ENCODE measurements at places on chromosomes 4 and X.

GRCh38 chr4:100289530-100289888, 99.2 kb upstream of the DDIT4L start:
- no peak for DNase-seq

DNA sequence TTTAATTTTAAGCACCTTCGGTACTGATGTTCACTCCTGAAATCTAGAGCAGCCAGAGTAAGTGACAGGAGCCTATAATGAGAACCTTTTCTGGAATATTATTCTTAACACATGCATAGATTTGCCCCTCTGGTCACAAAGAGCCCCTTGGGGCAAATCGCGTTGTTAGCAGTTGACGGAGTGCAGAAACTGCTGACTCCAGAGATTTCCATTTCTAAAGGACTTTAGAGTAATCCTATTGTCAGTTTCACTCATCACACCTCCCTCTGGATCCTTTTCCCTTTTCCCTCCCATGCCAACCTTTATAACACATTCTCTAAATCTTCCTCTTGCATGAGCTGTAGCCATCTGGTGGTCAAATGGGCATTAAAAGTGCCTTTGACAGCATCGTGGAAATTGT, 264.9 kb upstream of the PRPS2 start:
- no peak for DNase-seq

DNA sequence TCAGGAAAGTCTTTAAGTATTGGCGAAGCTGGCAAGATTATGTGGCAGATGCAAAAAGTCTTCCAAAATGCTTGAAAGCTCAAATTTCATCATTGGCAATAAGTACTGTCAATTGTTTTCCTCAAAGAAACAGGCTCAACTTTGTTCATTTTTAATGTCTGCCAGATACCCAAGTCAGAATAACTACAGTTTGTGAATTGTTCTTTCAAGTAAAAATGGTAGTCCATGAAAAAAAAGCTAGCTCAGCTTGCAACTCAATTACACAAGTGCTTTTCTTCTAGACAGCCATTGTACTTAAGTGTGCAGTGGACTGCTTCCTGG, 70.5 kb downstream of the AFF1 start:
- DNase-seq: no peak

GRCh38 chrX:16839219-16839851, 30.8 kb downstream of the RBBP7 start:
- DNase-seq: no peak

GRCh38 chrX:65758505-65758904, 91.1 kb downstream of the MSN start:
- no peak for DNase-seq

- DNase-seq: no peak
Measured at GRCh38 chr4:129676934-129677333, 581.0 kb downstream of the C4orf33 start.

DNA sequence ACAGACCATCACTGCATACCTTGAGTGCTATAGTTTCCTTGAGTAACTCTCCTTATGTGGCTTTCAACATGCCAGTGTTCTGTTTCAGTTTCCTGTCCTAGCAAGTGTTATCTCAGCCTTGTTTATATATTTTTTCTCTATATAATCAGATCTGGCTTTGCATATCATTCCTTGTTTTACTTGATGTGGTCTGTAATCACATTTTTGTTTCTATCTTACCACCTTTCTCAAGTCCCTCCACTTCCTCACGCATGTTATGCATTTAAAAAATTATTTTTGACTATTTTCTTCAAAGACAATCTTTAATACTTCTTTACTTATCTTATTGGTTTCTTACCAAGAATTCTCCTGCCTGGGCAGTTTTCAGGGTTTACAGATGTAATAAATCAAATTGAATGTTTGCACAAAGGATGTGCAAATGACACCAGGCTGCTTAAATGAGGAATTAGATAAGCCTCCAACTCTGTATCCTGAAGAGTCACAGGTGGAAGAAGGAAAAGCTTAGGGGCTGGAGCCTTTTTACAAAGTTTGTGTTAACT, 351.2 kb downstream of the BMPR1B start:
- DNase-seq: no peak

DNA sequence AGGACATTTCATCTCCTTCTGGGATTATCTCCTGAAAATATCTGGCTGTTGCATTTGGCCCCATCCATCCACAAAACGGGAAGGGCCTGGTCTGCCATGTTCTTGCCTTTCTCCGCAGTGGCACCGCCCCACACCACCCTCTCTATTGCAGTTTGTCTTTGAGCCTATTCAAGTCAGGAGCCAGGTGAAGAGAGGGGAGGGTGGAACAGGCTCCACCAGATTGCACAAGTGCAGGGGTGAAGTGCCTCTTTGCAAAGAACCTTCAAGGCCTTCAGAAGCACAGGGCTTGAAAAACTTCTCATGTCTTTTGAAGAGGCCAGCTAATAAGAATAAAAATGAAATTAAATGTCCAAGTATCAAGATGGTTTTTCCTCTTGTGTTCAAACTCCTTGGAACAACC, 28.7 kb downstream of the RS1 start:
- no peak for DNase-seq

DNA sequence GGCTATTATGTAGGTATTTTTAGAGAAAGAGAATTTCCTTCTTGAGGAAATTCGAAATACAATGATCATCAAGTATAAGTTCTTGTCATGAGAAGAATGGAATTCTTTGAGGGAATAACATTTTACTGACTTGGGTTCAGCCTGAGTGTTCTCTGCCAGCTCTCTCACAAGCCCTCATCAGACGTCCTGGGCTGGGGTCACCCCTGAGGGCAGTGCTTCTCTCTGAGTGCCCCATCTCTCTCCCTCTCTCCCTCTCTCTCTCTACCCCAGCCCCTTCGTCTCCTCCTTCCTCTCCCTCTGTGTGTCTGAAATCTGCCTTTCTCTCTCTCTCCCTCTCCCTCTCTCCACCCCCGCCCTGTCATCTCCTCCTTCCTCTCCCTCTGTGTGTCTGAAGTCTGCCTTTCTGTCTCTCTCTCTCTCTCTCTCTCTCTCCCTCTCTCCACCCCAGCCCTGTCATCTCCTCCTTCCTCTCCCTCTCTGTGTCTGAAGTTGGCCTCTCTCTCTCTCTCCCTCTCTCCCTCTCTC, 241.7 kb upstream of the PSAPL1 start:
- DNase-seq: no peak

DNA sequence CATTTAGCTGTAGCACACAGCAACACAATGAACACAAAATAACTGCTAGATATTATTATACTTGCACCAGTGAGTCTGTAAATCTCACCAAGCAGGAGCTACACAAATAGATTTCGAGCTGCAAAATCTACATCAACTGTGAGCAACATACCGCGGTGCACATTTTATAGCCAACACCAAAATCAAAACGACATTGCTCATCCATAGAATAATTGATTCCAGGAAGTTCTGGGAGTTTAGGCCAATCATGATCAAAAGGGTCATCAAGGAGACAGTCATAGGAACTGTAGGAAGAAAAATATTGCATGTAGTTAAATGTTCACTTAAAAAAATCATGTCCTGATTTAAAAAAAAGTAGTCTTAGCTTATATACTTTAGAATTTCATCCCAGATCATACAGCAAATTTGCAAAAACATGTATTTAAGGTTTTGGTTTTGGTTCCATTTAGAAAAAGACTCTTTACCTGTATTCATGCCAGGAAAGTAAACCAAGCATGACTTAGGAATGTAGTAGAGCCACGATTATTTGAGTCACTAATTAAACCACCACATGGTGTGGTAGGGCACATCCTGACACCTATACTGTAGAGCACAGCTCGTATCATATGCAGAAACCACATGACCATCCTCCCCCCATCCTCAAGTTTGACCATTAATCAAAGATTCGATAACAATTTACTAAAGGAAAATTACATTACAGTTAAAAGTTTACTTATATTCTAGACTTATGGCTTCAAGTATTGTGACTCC, 250.4 kb downstream of the ADAMTS3 start:
- DNase-seq: no peak

DNA sequence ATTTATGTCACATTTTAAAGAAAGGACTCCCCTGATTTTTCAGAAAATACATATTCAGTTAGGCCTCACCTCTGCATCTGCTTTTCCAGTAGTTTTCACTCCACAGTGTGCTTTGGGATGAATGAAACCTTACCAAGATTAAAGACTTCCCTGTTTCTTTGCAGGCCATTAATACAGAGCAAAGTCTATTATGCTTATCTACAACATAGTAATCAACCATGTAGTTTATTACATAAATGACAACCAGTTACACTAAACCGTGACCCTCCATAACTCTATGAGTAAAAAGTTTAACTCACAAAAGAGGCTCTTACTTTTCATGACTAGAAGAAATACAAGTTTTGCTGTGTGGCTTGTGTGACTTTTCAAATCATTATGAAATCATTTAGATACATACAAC, 2.3 kb downstream of the LRRC66 start:
- DNase-seq: no peak

DNA sequence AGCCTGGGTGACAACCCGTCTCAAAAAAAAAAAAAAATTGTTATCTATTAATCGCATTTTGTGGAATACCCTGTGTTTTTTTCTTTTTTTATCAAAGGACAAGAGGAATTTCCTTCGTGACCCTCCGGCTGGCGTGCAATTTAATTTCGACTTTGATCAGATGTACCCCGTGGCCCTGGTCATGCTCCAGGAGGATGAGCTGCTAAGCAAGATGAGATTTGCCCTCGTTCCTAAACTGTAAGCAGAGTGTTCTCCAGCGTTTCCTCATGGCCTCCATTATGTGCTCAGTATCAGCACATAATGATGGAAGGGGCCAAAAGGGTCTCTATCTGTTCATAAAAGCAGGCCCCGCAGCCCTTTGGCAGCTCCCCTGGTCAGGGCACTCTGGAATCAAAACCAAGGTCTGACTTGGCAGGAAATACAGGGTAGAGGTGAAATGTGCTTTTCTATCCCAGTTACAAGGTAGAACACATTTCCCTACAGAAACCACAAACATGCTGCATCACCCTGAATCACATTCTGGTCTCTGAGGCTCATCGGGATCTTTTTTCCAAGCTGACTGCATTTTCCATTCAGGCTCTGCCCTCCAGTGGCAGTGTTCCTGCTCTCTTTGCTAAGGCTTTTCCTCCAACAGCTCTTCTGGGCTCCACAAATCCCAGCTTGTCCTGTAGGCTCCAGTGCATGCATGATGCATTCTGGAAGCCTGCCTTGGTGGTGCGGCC, 24.4 kb downstream of the SYAP1 start:
- no peak for DNase-seq

- DNase-seq: no peak
Measured at GRCh38 chrX:29726811-29727210, 488.6 kb upstream of the MAGEB2 start.

DNA sequence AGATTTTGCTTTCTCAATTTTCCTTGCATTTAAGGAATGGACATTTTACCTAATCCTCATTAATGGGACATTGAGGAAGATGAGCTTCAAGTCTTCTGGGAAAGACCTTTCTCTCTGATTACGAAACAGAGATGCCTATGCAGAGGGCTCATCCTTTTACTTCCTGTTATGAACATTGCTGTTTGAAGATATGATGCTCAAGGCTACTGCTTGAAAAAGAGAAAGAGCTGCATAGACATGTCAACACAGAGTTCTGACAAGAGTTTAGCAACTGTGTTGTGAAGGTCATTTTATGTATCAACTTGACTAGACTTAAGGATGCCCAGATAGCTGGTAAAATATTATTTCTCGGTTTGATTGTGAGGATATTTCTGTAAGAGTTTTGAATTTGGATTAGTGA, 13.8 kb upstream of the GNPDA2 start:
- DNase-seq: no peak

DNA sequence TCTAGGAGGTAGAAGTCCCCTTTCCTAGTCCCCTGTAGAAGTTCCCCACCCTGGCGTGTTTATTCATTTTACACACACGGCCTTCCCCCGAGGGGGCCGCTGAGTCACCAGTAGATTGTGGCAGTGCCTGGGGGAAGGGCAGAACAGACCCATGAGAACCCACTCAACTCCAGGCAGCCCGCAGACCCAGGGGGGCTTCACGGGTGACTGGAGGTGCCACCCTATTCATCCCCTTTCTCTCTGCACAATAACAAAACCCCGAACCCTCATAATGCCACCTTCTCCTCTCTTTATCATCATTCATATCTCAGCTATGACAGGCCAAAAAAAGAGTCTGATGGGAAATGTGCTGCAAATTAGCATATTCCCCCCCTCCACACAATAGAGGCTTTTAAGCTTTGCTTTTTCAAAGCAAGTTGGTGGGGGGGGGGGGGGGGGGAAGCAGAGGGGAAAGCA, 20.4 kb upstream of the GPM6B start:
- no peak for DNase-seq
